PC-3 (cell line): ENCODE measurements at places on chromosomes 5 and 9. TPM values are rescaled to one million over a fixed set of nuclear protein-coding genes. Genes with fewer than 3 reads are reported as not detected.

The PIP5K1B gene
- 0.29 TPM in 1 of 2 replicates, not detected in the other for total RNA-seq

GRCh38 chr5:132750471-132751230 is 3.4 kb downstream of the CCNI2 start:
- no peak for DNase-seq

- peak; percentile 64 for DNase-seq
Observed at GRCh38 chr5:57650360-57651069, 167.9 kb upstream of the ACTBL2 start.

DNA sequence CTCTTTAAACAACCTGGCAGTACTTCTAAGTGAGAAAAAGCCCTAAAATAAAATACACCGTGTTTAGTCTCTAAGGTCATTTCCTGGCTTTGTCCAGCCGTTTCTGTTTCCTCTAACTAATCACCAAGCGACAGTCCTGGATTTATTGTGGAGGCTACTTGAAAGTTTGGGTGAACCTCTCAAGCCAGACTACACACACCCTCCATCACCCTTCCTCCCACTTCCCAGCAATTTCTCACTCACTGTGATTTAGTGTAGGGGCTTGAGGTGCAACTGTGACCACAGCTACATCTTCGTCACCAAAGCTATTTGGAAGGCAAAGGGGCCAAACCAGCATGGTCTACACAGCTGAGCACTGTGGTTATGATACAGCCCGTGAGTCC is 240.0 kb upstream of the SLC24A2 start:
- no peak for DNase-seq

- no peak for DNase-seq
Observed at GRCh38 chr5:82325155-82325554, 47.0 kb upstream of the RPS23 start.

DNA sequence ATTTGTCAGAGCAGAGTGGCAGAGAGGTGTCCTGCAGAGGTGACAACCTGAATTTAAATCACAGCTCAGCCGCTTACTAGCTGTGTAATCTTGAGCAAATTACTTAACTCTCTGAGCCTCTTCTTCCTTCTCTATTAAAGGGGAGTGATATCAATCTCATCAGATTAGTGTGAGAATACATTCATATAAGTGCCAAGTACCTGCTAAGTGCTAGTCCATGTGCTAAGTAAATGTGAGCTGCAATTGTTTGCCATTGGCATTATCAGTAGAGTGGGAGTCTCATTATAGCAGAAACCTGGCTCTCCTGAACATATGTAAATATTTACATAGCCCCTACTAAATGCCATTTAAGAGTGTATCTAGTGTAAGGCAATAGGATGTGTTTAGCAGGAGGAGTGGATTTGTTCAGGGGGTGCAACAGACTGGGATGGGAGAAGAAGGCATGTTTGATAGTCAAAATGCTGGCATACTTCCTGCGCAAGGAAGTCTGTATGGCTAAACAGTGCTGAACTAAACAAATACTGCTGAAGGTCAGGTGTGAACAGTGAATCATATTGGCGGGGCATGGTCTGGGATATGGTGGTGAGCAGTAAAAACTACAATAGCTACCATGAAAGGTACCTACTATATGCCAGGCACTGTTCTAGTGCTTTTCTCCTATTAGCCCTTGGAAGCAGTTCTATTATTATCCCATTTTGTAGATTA is 74.5 kb downstream of the F2RL2 start:
- no peak for DNase-seq

DNA sequence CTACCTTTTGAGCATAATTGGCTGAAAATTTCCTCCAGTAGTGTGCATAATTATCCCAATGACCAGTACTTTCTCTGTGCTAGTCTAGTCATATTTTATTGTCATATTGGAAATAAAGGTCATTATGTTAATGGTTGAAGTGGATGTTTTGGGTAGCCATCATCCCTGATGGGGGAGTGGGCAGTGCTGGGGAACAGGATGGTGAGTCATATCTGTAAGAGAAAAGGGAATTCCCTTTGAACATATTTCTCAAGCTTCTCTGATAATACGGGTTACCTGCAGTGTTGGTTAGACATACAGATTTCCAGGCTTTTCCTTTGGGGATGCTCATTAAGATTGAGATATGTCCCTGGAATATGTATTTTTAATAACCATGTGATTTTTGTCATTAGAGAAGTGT is 33.3 kb upstream of the SPATA31D4 start:
- DNase-seq: no peak

- no peak for DNase-seq
Observed at GRCh38 chr9:79955300-79955699, 383.5 kb downstream of the TLE4 start.

GRCh38 chr9:69066955-69067354 is 31.4 kb downstream of the FXN start:
- DNase-seq: no peak

The DCAF12 gene
- 12.9 and 16.1 TPM in 2 replicates for total RNA-seq

GRCh38 chr9:126328407-126328806 is 1.8 kb downstream of the MVB12B start:
- no peak for DNase-seq

DNA sequence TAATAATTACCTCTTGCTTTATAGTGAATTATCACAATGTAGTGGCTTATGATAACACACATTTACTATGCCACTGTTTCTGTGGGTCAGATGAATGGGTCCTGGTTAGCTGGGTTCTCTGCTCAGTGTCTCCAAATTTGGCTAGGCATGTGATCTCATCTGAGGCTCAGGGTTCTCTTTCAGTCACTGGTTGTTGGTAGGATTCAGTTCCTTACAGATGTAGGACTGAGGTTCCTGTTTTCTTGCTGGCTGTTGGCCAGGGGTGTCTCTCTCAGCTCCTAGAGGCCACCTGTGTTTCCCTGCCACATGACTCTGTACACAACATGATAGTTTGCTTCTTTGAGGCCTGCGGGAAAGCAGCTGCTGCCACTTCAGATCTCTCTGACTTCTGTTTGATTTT is 7.1 kb downstream of the NFX1 start:
- no peak for DNase-seq

DNA sequence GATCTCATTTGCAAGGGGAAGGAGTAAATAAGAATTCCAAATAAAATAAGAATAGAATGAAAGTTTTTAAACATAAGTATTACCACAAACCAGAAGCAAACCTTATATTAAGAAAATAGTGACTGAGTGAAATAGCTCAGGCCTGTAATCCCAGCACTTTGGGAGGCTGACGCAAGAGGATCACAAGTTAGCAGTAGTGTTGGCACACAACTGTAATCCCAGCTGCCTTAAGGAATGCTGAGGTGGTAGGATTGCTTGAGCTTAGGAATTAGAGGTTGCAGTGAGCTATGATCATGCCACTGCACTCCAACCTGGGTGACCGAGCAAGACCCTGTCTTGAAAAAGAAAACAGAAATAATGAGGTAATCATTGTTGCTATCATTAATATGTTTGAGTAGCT is 47.0 kb downstream of the APC start:
- DNase-seq: no peak

The IL17B gene
- not detected in 2 replicates for total RNA-seq

The SV2C gene
- not detected in 2 replicates for total RNA-seq

GRCh38 chr9:86600977-86601376 is 246.8 kb upstream of the TUT7 start:
- DNase-seq: no peak

The PCDHGA6 gene
- 1.3 and 1.6 TPM in 2 replicates for total RNA-seq

DNA sequence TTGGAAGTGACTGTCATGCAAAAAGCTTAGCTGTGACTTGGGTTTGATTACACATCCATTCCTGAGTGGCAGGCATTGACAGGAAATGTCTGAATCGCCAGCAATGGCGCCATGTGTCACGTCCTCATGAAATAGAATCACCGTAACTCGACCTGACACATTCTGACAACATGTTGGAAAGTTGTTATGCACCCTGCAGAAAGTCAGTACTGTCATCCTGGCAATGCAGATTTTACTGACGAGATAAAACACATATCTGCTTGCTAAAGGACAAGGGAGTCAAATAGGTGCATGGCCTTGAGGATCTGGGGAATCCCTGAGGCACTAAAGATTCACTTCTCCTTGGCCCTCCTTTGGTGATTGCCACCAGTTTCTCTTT is 344.2 kb downstream of the SPATA31D1 start:
- peak; percentile 46 for DNase-seq

- peak; percentile 86 for DNase-seq
Observed at GRCh38 chr5:57494104-57495098, 11.8 kb upstream of the ACTBL2 start.

The SYNPO gene
- total RNA-seq: 5.3 and 8.4 TPM in 2 replicates

DNA sequence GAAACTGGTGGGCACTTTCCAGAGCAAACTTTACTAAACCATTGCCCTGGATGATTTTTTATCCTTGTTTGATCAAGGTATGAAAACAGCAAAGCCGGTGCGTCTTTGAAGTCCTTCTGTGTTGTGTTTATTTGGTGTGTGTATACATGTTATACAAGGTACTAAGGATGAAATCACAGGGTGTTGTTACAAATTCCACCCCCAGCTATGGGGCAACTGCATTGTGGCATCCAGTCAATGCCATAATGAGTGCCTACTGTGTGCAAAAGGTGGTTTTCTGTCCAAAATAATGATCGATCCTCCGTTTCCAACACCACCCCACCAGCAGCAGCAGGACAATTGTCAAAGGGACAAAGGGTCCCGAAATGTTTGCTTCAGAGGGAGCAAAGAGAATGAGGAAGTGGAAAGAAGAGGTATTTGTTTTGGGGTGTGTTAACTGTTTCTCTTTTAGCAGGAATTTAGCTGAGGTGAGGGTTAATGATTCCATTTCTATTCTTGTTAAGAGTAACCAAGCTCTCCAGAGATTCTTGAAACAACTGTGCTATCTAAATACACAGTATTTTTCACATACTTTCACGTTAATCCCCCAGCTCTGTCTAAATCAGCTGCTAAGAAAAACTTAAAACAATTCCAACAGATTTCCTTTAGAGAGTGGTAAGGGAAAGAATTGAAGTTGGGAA is 568.7 kb upstream of the KLF4 start:
- DNase-seq: no peak

The PAM gene
- 90.0 and 153 TPM in 2 replicates for total RNA-seq

DNA sequence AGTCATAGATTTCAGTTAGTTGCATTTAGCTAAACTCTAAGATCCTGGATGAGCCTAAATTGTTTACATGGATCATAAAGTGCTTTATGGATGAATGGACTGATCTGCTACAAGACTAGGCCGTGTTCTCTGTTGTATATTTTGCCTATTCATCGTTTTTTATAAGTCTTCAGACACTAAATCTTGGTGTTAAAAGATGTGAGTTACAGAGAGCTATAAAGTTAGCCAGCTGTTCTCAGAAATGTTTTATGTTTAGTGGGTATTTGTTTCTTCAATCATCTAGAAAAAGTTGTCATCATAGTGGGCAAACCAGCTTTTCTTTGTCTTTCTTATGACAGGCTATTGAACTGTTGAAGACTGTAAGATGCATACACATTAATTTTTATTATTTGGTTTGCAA is 585.8 kb upstream of the SEMA6A start:
- no peak for DNase-seq

- no peak for DNase-seq
Observed at GRCh38 chr5:31208043-31208442, 14.6 kb downstream of the CDH6 start.

- DNase-seq: no peak
Observed at GRCh38 chr5:32400401-32400800, 44.1 kb downstream of the ZFR start.

GRCh38 chr9:92189782-92190535 is 74.7 kb upstream of the SPTLC1 start:
- DNase-seq: no peak

DNA sequence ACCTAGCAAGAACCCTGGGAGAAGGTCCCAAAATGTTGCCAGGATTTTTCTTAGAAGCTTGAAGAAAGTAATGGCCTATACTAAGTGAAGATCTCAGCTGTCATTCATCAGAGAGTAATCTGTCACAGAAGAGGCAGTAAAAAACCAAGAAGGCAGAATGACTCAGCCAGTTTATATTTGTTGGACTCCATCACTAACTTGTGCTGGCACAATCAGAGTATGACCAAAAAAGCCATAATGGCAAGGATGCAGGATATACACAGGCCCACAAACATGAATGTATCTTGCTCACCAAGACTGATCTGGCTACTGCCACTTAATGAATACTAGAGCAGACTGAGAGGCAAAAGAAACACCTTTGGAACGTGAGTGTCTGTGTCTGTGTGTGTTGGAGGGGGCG is 104.0 kb upstream of the POU5F2 start:
- DNase-seq: peak; percentile 43

GRCh38 chr5:95956021-95956899 is 5.4 kb downstream of the ELL2 start:
- DNase-seq: no peak

The F2RL2 gene
- 0.11 TPM in 1 of 2 replicates, not detected in the other for total RNA-seq

GRCh38 chr9:27382975-27383374 is 86.0 kb upstream of the EQTN start:
- DNase-seq: no peak

GRCh38 chr9:120713257-120714087 is 798 bp downstream of the MEGF9 start:
- peak; percentile 29 for DNase-seq

- no peak for DNase-seq
Observed at GRCh38 chr5:35821513-35821912, 35.2 kb upstream of the IL7R start.

- no peak for DNase-seq
Observed at GRCh38 chr9:95620314-95620713, 103.5 kb upstream of the PTCH1 start.

DNA sequence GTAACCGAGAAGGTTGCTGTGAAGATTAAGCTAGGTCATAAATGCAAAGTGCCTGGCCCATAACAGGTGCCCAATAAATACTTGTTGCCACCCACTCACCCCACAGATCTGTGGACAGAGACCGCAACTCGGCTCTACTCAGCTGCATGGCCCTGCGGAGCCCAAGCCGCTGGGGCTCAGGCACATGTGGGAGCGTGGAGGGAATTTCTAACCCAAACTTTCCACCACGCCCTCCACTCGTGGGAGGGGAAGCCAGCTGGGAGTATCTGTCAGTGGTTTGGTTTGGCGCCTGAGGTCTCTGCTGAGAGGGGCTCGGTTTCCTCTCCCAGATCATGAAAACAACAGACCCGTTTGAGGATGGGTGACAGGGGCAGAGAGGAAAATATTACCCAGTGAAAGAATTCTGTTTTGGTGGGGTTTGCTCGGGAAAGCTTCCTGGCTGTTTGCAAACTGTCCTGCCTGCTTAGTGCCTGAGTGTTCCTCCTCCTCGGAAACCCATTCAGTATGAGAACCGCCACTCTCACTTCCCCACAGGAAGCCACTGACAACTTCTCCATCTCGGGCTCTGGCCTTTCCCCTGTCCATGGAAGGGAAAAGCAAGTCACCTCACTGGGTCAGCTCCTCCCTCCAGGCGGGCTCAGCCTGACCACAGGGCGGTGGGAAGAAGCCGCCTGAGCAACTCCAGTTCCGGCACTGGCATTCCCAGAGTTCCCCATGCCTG is 60.1 kb downstream of the RGS3 start:
- no peak for DNase-seq

The KIAA1958 gene
- total RNA-seq: 3.7 and 4.2 TPM in 2 replicates

The MELK gene
- total RNA-seq: 40.8 and 43.9 TPM in 2 replicates

DNA sequence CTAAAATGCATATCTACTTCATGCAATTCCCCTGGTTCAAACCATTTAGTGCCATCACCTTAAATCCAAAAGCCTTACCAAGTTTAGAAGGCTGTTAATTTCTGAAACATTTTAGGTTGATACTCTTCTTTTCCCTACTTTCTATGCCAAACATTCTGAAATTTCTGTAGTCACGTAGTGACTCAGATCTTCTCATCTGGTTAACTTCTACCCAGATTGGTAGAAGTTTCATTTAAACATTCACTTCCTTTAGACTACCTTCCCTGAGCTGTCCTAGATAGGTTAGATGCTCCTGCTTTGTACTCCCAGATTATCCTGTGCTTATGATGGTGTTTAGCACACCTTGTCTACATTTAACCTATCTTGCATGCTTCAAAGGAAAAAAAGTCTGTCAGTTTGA is 9.9 kb downstream of the RAD50 start:
- DNase-seq: peak; percentile 5

GRCh38 chr9:79210541-79211243 is 361.1 kb upstream of the TLE4 start:
- DNase-seq: peak; percentile 35
